ENCODE measurements at places on chromosomes 16 and 17. TPM values are rescaled to one million over a fixed set of nuclear protein-coding genes. Genes with fewer than 3 reads are reported as not detected.

DNA sequence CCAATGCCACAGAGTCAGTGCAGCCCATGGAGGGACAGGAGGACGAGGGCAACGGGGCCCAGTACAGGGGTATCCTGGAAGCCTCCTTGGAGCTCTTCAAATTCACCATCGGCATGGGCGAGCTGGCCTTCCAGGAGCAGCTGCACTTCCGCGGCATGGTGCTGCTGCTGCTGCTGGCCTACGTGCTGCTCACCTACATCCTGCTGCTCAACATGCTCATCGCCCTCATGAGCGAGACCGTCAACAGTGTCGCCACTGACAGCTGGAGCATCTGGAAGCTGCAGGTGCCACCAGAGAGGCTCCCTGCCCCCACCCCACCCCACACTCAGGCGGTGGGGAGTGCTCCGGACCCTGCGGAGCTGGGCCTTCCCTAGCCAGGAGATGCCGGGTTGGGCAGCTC lies 16.6 kb downstream of the TRPV2 start:
- no peak for DNase-seq

- DNase-seq: no peak
Observed at GRCh38 chr16:87635541-87636049, 33.3 kb downstream of the JPH3 start.

DNA sequence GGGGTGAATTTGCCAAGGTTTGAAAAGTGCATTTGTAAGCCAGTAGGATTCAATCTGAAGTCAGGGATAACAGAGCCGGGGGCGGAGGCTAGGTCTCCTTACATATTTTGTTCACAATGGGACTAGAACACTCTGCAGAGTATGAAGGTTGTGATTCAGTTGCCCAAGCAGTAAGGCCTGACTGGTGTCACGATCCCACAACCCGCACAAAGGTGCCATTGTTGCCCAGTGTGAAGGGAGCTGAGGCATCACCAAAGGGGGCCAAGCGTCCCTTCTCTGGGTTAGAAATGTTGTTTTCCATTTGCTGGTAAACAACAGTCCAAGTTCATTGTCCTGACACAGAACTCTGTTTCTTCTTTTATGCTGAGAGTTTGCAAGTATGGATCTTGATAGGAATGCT lies 471.8 kb downstream of the MAF start:
- no peak for DNase-seq

DNA sequence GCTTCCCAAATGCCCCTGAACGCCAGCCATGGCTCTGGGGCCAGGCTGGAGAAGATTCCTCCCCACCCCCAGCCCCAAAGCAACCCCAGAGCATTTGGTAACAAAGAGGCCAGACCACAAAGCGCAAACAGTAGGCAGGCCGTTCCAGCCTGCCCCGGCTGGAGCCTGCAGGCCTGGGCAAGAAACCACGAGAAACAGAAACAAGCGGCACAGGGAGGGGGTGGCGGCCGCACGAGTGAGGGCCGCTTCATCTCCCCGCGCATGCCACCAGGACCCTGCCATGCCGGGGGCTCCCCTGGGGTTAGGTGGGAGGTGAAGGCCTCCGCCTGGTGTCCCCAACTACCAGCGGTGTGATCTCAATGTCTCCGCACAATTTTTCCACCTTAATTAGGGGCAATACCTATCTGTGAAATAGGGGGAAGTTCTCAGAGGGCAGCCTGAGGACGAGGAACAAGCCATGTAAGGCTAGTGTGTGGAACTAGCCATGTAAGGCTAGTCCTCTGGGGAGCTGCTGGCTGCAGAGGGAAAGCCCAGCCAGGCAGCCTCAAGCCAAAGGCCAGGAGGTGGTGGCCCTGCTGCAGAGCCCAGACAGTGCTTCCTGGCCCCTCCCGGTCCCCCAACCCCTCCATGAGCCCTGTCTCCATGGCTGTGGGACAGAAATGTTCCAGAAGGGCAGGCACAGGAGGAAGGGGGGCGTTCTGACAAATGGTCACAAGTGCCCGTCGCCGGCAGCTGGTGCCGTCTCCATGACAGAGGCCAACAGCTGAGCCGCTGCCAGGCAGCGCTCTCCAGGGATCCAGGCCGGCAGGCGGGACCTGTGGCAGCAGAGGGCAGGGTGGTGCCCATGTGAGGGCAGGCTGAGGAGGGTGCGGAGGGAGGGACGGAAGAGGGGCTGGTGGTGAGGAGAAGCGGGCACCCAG lies 14.5 kb upstream of the MTSS2 start:
- DNase-seq: no peak

DNA sequence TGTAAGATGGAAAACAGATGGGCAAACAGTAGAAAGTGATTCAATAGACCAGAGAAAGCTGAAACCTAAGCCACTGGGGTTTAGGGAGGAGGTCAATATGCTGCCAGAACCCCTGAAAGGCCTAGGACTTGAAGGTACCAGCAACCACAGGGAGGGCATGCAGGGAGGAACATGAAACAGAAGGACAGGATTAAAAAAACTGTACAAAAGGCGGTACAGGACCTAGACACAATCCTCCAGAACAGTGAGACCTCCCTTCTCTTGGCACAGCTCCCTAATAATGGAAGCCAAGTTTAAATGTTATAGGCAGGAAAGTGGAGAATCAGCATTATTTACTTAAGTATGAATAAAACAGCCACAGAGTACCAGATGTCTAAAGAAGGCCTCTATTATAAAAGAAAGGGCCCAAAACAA lies 105.5 kb downstream of the SPAG9 start:
- DNase-seq: no peak

- DNase-seq: no peak
Observed at GRCh38 chr16:15035163-15035729, 20.6 kb downstream of the NTAN1 start.

GRCh38 chr16:23131931-23132621 lies 17.2 kb downstream of the USP31 start:
- peak; percentile 89 for DNase-seq

- no peak for DNase-seq
Observed at GRCh38 chr16:83206426-83206825, 579.7 kb downstream of the CDH13 start.

- DNase-seq: no peak
Observed at GRCh38 chr16:69260019-69260418, 51.1 kb upstream of the VPS4A start.

- DNase-seq: no peak
Observed at GRCh38 chr16:12602811-12603698, 200.6 kb downstream of the CPPED1 start.

- DNase-seq: peak; percentile 77
Observed at GRCh38 chr17:42814633-42815399, 9.3 kb downstream of the BECN1 start.

GRCh38 chr16:3580251-3580651 lies 3.0 kb upstream of the NLRC3 start:
- no peak for DNase-seq

GRCh38 chr16:14354561-14355351 lies 275.3 kb downstream of the PARN start:
- DNase-seq: no peak

DNA sequence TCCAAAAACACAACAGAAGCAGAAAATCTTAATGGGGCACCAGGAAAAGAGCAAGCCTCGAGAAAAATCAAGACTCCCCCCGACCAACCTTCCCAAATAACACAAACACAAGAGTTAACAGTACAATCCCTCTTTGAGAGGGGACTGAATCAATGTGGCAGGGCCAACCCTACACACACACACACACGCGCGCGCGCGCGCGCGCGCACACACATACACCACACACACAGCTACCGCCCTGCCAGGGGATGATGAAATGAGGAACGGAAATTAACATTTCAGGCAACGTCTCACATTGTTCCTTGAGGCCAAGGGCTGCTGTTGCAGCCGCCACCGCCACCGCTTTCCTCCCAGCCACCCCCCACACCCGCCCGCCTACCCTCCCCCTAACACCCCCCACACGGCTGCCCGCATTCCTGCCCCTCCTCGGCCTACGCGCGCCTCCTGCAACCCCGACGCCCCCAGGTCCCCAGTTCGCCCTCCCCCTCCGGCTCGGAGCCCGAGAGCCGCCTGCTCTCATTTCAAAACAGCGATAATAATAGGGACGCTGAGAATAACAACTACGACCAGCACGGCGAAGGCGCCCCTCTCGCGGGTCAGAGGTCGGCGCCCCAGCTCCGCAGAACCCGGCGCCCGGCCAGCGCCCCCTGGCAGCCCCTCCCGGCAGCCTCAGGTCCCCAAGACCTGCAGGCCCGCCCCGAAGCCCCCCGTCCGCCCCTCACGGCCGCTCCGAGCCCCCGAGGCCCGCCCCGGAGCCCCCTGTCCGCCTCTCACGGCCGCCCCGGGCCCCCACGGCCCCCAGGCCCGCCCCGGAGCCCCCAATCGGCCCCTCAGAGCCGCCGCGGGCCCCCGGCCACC lies 1.1 kb downstream of the ANKRD11 start:
- DNase-seq: peak; percentile 78

DNA sequence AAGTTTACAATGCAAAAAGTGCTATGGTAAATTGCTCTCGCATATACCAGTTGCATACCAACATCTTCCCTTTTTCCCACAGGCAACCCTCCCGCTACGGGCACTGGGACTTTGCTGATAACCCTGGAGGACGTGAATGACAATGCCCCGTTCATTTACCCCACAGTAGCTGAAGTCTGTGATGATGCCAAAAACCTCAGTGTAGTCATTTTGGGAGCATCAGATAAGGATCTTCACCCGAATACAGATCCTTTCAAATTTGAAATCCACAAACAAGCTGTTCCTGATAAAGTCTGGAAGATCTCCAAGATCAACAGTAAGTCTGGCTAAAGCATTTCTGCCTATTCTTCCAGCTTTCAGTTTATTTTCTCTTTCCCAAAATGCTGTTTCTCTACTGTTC lies 27.9 kb upstream of the HSBP1 start:
- DNase-seq: peak; percentile 58

DNA sequence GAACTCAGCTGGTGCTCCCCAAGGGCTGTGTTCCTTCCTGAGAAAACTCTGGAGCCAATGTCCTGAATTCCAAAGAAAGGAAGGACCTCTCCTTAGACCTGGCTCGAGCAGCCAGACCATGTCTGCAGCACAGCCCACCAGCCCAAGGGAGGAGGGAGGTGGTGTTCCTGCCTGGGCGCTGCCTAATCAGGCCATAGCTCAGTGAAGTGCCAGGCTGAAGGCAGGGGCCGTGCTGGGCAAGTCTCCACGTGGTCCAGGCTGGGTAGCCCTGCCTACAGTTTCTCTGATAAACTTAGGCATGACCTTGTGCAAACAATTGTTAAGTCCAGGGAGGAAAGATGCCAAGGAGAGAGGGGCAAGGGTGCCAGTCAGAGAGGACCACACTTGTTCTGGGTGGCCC lies 76.8 kb downstream of the MPRIP start:
- DNase-seq: no peak

GRCh38 chr16:66236301-66236700 lies 130.2 kb upstream of the CDH5 start:
- DNase-seq: no peak

RAB11FIP4 gene
- 0.07 TPM for total RNA-seq

GJC1 gene
- 14.1 TPM for total RNA-seq

GP1BA gene
- not detected for total RNA-seq

TVP23A gene
- total RNA-seq: not detected

SMIM36 gene
- not detected for total RNA-seq

PRR29 gene
- total RNA-seq: 0.20 TPM

TBC1D3H gene
- not detected for total RNA-seq

KRTAP2-1 gene
- not detected for total RNA-seq

CLEC19A gene
- not detected for total RNA-seq

FZD2 gene
- 0.88 TPM for total RNA-seq

KRTAP2-3 gene
- not detected for total RNA-seq

CACNG5 gene
- not detected for total RNA-seq

HAS3 gene
- total RNA-seq: 4.1 TPM

MARVELD3 gene
- total RNA-seq: not detected

TEX2 gene
- total RNA-seq: 27.6 TPM

ASIC2 gene
- total RNA-seq: under 0.01 TPM

RMI2 gene
- total RNA-seq: 16.9 TPM

RAMP2 gene
- total RNA-seq: 2.1 TPM

TPPP3 gene
- 0.18 TPM for total RNA-seq

RNU2-1 gene
- total RNA-seq: not detected

Data from pulmonary artery endothelial cell (primary cell).